ENCODE measurements at places on chromosomes 2 and 18.

DNA sequence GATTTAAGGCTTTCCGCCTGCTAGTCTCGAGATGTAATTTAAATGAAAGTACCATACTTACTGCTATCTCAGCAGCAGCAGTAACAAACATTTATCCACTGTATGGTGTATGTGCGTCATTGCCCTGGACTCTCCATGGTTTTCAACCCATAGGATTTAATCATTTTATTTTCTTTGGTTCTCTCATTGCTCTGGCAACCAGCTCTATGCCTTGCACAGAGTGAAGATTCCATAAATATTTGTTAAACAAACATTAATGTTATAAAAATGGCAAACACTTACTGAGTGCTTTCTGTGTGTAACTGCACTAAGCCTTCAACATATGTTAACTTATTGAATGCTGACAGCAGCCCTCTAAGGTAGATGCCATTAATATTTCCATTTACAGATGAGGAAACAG lies 1.3 kb upstream of the LMAN1 start:
- no peak for DNase-seq

DNA sequence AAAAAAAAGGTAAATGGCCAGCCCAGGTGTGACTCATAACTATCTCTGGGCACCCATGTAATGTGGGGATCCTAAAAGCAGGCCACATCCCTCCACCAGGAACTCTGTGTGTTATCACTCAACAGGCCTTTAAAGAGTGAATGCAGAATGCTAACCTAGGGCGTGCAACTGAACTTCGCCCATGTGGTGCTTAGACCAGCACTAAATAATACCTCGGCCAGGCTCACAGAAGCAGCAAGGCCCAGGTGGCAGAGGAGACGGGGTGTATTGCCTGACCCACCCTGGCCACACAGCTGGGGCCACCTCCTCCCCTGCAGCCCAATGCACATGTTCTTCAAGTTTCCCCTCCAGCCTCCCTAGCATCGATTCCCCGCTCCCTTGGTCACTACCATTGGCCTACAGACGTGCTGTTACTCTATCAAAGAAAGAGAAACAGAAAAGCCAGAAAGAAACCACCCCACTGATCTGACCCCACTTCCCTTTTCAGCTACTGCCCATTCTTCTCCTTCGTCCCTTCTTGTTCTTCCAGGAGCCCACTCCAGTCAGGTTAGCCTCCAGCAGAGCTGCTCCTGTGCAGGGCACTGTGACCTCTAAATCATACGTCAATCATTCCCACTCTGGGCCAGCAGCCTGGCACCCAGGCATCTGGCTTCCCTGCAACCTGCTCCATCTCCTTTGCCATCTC lies 22.0 kb downstream of the FAM178B start:
- no peak for DNase-seq

- DNase-seq = no peak
Measured at GRCh38 chr2:88831792-88832248, 140.3 kb downstream of the RPIA start.

DNA sequence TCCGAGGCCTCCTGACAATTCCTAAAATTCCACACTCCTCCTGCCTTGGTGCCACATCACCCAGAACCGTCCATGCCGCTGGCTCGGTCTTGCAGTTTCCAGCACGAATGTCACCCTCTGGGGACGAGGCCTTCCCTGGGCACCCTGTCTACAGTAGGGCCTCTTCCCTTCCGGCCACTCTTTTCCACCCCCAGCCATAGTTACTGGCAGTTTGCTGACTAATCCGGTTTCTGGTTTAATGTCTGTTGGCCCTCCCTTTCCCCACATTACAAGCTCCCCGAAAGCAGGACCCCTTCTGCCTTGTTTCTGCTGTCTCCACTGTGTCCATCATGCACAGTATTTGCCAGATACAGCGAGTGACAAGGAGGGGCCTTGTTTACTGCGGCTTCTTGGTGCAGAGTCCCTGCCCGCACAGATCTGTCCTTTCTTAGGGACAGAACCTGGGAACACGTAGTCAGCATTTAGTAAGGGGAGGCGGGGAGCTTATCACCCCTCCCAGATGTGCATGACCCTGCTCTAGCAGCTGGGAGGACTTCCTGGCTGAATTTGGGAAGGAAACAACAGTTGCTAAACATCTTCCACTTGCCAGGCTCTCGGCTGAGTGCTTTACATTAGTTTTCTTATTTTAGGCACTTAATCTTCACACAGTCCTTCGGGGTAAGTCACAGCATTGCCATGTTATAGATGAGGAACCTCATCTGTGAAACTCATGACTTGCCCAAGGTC lies 23.6 kb upstream of the CATIP start:
- no peak for DNase-seq

- DNase-seq = no peak
Measured at GRCh38 chr2:178109813-178110212, 2.4 kb upstream of the RBM45 start.

DNA sequence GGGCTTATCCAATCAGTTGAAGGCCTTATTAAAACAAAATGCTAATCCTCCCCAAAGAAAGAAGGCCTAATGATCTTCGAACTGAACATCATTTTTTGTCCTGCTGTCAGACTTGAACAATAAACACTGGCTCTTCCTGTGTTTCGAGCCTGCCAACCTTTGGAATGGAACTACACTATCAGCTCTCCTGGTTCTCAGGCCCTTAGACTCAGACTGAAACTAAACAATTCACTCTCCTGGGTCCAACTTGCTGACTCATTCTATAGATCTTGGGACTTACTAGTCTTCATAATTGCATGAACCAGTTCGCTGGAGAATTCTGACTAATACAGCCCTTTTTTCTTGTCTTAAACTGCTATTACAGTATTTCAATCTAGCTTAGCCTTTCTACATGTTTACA lies 235.2 kb downstream of the LNPK start:
- no peak for DNase-seq

DNA sequence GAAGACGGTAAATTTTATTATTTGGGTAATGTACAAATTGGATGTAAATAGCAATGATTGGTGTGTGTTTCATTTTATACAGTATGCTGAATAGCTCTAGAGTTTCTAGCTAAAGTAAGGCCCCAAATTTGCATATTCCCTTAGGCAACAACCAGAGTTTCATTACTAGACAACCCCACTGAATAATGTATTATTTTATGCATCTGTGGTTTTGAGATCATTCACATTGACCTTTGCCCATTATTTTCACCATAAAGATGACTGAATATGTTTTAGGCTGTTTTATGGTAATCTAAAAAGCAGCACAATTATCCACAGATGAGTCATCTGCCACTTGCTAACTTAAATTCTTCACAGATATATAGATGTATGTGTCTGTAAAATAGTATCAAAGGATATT lies 44.5 kb upstream of the C2orf74 start:
- no peak for DNase-seq
